Memory B cell (primary cell): ENCODE measurements at places on chromosomes 12 and 14.

- DNase-seq = no peak
Observed at GRCh38 chr14:50688875-50689274, 20.8 kb upstream of the SAV1 start.

DNA sequence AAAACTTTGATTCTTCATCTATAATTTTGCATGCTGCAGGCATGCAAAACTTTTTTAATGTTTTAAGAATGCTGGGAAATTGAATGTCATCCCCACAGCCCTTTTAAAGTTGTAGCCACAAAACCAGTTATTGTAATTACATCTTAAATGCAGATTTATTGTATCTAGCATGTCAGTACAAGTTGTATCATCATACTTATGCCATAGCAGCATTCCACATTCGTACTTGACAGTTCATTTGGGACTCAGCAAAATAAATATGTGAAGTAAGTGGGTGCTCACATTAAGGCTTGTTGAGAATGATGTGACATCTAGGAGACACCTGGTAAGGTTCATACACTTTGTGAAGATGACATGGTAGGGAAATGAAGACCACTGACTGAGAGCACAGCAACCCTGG is 44.0 kb upstream of the GZMB start:
- no peak for DNase-seq

DNA sequence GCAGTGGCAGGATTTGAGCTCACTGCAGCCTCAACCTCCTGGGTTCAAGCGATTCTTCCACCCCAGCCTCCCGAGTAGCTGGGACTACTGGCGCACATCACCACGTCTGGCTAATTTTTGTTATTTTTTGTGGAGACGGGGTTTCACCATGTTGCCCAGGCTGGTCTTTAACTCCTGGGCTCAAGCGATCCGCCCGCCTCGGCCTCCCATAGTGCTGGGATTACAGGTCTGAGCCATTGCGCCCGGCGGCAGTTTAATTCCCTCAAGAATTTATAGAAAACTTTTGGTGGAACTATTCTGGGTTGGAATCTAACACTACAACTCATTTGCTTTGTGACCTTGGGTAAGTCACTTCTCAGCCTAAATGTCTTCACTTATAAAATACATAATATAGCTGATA is 1.8 kb upstream of the SP1 start:
- DNase-seq = no peak

DNA sequence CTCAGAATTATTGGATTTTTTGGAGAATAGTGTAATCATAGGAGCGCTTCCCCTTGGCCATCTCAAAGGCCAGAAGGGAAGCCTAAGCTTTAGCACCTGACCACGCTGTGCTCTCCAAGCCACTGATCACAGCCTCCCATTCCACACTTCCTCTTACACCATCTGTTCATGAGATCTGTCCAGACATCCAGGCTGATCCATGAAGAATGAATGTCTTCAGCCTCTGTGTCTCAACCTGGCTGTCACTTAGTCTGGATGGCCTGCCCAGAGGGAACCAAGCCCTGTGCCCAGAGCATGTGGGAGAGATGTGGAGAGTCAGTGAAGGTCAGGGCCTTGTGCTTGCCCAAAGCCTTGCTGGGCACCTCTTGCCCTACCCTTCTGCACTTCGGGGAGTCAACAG is 40.5 kb downstream of the TSPAN11 start:
- DNase-seq = no peak

DNA sequence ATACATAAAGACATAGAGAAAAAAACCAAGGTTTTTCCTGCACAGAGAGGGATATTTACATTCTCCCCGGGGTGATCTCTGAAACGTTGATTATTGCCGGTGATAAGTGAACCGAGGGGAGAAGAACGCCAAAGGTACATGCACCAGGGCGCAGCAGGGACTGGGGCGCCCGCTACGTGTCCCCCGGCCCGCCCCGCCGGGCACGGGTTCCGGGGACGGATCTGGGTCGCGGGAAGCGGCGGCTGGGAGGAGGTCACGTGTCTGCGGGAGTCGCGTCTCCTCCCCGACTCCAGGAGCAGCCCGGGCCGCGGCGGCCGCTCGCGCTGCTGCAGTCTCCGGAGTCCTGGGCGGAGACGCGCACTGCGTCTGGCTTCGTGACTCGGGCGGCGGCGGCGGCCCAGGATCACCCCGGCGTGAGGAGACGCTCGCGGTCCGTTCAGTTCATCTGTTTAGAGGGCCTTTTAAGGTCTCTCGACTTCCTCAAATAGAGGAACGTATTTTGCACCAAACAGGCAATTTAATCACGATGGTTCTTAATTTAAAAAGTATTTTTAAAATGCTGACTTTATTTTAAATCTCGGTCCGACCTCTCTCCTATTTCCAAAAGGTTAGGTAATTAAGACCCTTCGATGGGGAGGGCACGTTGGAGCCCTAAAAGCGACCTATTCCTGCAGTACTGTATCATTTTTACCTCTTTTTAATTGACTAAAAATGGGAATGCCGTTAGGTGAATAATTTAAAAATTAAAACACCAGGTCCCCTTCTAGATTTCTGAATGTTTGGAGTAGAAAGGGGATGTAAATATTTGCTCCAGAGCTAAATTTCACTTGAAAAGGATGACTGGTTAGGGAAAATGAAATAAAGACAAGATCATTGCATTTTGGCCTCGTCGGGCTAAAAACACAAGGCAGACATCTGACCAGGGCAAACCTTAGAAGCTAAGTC is 1.8 kb upstream of the BHLHE41 start:
- peak; percentile 73 for DNase-seq

DNA sequence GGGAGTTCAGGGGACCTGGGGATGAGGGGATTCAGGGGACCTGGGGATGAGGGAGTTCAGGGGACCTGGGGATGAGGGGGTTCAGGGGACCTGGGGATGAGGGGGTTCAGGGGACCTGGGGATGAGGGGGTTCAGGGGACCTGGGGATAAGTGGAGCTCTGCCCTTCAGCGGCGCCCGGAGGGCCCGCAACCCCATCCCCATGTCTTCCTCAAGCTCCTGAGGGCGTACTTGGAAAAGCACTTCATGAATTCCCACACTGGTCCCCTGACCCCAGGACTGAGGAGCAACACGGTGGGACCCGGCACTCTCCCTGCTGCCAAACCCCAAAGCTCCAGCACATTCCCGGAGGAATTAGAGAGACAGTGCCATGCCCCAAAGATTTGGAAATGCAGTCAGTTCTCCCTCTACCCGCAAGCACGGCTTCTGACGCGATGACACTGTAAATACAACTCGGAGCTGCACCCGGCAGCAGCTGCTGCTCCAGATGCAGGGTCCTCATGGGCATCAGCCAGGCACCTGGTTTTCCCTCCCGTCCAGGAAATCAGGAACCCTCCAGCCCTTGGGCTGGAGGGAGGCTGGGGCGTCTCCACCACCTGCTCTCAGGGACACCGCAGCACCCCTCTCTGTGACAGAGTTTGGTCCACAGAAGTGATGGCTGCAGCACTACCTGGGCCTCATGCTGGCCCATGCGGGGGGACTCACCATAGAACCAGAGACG is 32.8 kb upstream of the C14orf180 start:
- no peak for DNase-seq
